ENCODE measurements at places on chromosomes 13 and 19.

DNA sequence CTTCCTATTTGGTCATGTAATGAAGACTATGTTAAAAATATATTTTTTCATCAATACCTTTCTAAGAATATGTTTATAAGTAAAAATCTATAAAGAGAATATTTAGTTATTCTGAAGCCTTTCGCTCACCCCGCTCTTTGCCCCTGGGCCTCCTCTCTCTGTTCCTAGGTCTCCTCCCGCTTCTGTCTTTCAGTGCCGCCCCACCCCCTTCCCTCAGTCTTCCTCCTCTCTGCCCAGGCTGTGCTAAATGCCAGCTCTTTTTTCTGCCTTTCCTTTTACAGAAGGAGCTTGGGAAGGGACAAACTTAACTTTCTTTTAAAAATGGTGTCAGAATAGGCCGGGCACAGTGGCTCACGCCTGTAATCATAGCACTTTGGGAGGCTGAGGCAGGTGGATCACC is 22.8 kb downstream of the HIF3A start:
- DNase-seq = no peak

DNA sequence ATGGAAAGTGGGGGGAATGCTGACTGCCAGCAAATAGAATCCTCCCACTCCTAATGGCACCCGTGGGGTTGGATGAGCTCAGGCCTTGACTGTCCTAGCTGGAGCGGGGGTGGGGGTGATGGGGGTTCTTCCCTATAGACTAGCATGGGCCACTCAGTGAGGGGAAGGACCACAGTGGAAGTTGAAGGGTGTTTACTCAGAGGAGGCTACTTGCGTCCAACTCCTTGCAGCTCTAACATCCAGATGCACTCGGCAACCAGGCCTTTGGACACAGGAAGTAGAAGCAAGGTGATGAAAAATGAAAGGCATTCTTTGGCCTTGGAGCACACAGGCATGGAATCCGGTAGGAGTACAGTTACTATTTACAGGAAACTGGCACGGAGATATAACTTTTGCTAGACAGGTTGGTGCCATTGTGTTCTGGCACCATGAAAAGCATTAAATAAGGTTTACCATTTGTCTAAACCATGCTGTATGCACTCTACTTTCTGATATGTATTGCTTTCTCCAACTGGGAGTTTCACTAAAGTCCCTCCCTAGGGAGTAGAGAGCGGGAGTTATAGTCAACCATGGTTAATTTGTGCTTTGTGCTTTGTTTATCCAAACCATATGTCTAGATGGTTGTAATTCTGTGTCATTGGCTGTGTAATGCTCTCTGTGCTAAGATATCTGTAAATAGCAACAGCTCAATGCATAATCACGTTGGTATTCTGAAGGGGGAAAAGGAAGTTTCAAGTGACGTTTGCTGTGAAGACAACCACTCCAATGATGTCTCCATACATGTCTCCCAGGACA is 125.3 kb downstream of the TSHZ3 start:
- DNase-seq = peak; percentile 98

GRCh38 chr19:1725100-1726064 is 27.9 kb upstream of the ONECUT3 start:
- DNase-seq = peak; percentile 28

- DNase-seq = no peak
These were observed 10.2 kb downstream of the MKNK2 start for GRCh38 chr19:2040647-2041432.

- DNase-seq = no peak
These were observed 1537.4 kb downstream of the SLITRK1 start for GRCh38 chr13:82344867-82345266.

DNA sequence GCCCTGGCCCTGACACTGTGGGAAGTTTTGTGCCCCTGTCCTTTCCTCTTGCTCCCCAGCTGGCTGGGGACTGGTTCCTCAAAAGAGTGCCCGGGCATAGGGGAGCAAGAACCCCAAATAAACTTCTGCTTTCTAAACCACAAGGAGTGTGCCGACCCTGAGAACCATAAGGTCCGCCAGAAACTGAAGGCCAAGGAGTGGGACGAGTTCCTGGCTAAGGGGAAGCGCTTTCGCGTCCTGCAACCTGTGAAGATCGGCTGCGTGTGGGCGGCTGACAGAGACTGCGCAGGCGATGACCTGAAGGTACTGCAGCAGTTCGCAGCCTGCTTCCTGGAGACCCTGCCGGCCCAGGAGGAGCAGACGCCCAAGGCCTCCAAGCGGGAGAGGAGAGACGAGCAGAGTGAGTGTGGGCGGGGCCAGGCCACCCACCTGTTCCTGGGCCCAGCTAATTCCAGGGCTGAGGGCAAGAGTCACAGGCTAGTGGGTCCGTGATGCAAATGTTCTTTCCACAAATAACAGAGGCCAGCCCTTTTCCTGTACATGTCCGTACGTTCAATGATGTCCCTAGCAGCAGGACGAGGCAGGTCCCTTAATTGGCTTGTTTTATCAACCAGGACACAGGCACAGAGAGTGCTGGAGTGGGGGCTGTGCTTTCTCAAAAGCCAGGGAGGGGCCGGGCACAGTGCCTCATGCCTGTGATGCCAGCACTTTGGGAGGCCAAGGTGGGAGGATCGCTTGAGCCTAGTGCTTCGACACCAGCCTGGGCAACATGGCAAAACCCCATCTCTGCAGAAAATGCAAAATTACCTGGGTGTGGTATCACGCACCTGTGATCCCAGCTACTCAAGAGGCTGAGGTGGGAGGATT is 25.6 kb downstream of the UBXN6 start:
- no peak for DNase-seq

DNA sequence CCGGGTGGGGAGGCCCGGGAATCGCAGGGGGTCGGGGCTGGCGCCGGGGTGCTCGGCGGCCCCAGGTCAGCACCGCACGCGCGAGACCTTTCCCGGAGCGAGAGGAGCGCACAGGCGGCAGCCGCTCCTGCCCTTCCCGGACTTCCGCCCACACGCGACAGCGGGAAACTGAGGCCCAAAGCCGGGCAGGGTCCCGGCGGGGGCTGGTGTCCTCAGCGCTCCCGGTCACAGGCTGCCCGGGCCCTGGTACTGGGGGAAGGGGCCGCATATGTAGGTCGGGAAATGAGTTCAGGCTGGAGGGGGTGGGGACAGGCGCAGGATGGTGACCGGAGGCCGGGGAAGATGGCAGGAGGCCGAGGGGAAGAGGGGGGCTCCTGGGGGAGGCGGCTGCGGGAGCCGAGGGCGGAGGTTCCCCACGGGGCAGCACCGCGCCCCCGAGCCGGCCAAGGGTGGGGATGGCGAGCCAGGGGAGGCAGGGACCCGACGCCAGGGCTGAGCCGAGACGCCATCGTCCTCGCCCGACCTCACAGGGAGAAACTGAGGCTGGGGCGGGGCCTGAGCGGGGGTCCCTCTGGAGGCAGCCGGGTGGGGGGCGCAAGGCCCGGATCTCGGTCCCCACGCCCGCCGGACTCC is 662 bp downstream of the CBARP start:
- DNase-seq = no peak

DNA sequence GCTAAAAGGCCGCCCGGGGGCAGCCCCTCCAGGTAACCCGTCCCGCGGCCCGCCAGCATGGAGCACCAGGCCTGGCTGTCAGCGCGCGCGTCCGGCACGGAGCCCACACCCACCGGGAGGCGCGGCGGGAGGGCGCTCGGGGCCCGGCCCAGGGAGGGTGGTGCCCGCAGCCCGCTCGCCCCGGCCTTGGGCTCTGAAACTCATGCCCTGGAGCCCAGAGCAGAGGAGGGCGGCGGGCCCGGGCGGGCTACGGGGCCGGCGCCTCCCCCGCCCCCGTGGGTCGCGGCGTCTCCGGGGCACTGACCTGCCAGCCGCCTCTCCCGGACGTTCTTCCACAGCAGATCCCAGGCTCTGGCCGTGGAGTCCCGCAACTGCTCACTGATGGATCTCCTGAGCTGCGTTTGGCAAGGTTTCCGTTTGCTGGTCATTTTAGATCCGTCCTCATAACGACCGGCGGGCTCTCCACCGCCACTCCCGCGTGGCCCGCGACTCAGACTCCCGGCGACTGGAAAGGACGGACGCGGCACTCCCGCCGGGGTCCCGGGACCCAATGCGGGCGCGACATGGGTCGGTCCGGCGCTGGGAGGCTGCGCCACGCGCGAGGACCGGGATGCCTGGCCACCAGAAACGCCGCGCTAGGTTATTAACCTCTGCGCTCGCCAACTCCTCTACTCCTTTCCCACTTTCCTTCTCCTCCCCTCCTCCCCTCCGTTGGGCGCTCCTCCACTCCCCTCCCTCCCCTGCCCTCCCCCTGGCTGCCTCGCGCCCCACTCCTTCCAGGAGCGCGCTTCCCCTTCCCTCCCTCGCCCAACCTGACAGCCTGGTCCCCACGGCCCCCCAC is 64.7 kb upstream of the STARD13 start:
- DNase-seq = peak; percentile 39
